ENCODE measurements at places on chromosomes 1 and 21.

DNA sequence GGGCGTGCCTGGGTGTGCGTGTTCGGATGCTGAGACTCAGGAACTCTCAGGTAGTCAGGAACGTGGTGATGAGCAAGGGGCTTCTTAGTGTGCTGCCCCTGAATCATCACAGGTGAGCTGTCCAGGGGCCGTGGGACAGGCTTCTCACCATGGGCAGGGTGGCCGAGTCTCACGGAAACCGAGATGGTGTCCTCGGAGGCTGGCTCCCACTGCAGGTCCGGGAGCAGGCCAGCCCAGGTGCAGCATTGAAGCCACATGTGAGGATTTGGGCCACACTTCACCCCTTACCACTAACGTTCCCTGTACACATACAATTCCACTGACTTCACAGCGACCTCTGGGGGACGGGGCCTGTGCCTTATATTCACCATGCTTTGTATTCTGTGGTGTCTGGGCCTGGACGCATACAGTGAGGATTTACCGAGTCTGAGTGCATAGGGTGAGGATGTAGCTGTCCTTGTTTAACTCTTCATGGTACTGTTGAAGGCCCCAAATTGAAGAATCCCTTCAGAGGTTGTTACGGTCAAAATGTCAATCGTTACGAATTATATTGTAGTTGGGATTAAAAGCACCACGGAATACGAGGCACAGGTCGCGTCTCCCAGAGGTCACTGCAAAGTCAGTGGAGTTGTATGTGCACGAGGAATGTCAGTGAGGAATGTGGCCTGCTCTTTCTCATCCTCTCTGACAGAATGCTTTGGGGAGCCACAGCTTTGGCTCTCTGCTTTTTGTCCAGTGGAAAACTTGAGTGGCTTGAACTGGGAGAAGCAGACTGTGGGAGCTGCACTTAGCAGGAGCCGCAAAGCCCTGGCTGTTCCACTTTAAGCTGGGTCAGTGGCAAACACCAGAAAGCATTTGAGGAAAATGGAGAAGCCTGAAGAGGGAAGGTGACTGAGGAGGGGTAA is 95.3 kb downstream of the MTR start:
- DNase-seq: no peak

DNA sequence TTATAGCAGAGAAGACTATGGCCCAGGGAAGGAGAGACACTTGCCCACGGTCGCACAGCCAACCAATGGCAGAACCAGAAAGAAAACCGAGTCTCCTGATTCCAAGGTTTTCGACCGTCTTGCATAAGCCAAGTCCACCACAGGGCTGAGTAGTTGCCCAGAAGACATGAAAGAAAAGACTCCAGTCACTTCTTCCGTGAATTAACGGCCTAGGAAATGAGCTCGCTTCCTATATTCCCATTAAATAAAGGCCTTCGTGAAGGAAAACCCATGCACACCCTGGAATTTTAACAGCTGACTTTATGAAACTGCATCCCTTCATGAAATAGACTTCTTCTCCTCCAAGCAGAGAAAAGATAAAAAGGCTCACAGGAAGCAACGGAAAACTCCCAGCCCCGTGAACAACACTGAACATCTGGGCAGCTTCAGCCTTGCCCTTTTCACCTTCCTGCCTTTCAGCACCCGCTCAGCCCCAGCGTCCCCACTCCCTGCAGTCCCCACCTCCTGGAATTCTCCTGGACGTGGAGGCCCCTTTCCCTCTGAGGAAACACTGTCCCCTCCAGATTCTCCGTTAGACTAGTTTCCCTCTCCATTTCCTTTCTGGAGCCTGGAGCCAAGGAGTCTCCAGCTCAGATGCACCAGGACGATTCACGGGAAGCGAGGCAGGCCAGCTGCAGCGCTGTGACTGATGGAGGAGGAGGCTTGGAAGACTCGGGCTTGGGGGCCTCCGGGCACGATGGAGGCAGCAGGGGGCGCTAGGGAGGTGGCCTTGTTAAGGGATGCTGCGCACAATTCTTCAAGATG is 2.7 kb upstream of the MYOC start:
- DNase-seq: peak; percentile 55

DNA sequence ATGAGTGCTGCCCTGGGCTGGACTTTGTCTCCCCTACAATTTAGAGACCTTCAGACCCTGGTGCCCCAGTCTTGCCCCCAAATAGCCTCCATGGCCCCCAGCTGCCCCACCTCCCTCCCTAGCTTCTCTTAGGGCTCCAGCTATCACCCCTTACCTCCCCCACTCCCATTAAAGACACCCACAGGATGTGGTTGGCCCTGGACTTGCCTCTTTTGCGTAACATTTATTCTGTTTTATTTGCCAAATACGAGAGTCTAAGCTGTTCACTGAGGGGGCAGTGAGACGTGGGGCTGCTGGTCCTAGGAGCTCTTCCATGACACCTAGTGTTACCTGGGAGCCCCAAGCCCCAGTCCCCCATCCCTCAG is 4.5 kb downstream of the ZC3H12A start:
- DNase-seq: no peak

- no peak for DNase-seq
Measured at GRCh38 chr1:110879758-110880606, 7.0 kb downstream of the CD53 start.

- DNase-seq: no peak
Measured at GRCh38 chr1:2277741-2278488, 49.8 kb downstream of the SKI start.

DNA sequence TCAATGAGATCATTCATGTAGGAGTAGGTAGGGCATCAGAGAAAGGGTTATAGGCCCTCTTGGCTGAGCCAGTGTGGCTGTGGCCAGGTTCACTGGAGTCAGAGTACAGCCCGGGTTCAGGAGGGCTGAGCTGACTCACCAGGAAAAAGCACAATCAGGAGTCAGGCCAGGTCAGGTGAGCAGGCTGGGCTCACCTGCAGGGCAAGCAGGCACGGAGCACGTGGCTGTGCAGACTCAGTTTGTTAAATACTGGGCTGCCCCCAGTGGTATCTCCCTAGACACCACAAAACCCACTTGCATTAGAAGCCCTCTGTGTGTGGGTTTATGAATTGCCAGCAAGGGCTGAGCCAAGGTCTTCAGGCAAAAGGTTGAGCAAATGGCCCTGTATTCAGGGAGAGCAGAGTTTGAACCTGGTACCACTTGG is 122.1 kb upstream of the SERBP1 start:
- DNase-seq: no peak

- no peak for DNase-seq
Measured at GRCh38 chr1:1050577-1051052, 23.5 kb downstream of the RNF223 start.

- DNase-seq: no peak
Measured at GRCh38 chr21:27532076-27532475, 565.2 kb upstream of the ADAMTS5 start.

DNA sequence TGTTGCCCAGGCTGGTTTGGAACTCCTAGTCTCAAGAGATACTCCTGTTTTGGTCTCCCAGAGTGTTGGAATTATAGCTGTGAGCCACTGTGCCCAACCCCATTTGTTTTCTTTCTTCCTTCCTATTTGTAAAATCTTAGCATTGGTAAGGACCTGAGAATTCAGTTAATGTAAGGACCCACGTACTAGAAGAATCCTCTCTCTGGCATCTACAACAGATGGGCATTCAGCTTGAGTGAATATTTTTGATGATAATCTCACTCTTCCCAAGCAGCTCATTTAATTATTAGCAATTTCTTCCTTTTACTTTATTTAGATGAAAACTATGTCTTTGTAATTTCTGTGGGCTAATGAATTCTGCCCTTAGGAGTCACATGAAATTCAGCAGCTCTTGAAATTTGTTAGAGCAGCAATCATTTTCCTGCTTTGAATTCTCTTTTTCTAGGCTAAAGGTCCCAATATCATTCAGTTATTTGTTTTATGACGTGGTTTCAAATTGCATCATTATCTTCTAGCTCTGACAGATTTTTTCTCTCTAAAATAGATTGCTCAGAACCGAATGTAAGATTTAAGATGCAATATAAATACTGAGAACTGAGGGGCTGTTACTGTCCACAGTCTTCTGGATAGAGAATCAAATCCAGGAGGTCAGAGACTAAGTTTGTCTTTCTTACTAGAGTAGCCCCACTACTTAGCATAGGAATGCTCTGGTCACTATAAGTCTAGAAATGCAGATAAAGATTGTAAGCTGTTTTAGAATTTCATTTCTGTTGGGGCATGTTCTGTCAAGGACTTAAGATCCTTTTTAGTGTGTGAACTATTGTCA is 59.4 kb downstream of the EPB41 start:
- DNase-seq: no peak
